MCF 10A (cell line): ENCODE measurements at places on chromosomes 11 and 22.

DNA sequence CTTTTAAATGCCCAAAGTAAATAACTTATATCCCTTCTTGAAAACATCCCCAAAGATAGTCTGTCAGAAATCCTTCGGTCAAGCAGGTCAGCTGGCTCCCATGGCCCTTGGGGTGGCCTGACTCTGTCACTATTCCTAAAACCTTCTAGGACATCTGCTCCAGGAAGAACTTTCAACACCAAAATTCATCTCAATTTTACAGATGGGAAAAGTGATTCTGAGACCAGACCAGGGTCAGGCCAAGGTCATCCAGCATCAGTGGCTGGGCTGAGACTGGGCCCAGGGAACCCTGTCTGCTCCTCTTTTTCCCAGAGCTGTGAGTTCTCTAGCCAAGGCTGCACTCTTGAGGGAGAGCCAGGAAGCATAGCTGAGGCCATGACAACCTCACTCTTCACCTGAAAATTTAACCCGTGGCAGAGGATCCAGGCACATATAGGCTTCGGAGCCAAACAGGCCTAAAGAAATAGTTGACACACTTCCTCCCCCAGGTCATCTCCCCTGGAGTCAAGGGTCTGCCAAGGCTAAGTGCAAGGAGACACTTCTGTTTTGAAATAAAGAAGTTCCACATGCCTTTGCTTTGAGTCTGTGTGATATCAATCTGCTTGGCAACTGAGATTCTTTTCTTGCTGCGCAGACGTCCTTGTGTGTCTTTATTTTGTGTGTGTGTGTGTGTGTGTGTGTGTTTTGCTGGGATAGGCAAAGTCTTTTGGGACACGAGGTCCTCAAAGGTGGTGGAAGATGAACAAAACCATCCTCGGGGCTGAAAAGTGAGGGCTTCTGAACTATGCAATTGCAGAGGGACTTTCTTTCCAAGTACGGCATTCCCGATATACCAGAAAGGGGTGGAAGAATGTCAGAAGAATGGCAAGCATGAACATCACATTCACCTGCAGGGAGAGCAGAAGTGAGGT is 16.8 kb upstream of the PRG2 start:
- no peak for DNase-seq

GRCh38 chr11:79042824-79043223 is 398.0 kb downstream of the TENM4 start:
- DNase-seq = no peak

DNA sequence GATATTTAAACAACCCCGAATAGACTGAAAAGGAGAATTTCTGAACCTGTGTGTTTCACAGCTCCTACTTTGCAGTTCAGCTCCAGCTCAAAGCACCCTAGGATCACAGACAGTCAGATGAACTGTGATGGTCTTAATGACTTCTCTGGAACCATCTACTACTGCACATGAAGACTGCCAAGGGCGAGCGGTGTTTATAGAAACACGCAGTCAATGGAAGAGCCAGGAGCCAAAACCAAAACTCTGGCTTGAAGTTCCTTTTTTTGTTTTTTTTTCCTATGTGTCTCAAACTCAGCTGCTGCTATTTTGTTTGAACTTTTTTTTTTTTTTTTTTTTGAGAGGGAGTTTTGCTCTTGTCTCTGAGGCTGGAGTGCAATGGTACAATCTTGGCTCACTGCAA is 382.6 kb upstream of the SYN3 start:
- no peak for DNase-seq

- peak; percentile 84 for DNase-seq
Observed at GRCh38 chr11:77299528-77299993, 1.9 kb downstream of the GDPD4 start.
